ENCODE measurements at places on chromosomes 5 and 9.

- DNase-seq = no peak
Observed at GRCh38 chr9:33446240-33446945, 1.0 kb downstream of the AQP3 start.

DNA sequence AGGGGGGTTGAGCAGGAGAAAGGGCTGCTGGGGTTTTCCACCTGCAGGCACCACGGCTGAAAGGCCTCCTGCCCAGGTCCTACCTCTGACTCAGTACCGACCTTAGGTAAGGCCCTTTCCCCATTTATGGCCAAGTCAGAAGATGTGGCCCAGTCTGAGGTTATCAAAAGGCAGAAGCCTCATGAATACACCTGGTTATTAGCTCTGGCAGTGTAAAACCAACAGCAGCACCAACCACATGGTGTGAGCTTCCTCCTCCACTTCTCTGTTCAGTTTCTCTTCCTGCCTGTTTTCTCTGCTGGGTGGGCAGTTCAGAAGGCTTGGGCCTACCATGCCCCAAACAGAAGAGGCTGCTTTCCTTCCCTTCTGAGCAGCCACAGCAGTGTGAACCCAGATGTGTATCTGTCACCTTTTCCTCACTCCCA lies 86.9 kb downstream of the UGCG start:
- DNase-seq = no peak

DNA sequence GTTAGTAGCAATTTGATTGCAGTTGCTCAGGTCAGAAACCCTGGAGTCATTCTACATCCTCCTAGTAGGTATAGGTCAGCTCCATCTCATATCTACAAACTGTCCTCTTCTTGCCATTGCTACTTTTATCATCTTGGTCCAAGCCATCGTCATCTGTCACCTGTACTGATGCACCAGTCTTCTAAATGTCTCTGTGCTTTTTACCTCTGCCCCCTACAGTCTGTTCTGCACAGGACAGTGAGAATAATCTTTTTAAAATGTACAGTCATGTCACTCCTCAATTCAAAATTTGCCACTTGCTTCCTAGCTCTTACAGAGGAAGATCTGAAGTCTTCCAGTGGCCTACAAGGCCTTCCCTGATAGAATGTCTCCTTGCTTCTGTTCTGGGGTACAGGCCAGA lies 6.8 kb downstream of the NNT start:
- DNase-seq = no peak

DNA sequence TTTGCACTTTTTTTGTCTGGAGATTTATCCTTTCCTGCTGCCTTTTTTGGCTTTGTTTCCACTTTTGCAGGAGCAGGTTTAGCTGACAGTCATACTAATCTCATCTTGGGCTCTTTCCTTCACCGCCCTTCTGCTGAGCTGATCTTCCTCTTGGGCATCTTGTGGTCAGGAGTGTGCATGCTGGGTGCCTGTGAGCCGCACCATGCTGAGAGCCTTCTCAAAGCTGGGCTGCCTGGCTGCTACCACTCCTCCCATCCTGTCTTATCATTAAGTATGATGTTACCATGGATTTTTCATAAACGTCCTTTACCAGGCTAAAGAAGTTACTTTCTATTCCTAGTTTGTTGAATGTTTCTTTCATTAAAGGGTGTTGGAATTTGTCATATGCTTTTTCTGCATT lies 49.5 kb upstream of the MCCC2 start:
- no peak for DNase-seq

GRCh38 chr9:84655447-84655846 lies 14.1 kb upstream of the NTRK2 start:
- DNase-seq = no peak

DNA sequence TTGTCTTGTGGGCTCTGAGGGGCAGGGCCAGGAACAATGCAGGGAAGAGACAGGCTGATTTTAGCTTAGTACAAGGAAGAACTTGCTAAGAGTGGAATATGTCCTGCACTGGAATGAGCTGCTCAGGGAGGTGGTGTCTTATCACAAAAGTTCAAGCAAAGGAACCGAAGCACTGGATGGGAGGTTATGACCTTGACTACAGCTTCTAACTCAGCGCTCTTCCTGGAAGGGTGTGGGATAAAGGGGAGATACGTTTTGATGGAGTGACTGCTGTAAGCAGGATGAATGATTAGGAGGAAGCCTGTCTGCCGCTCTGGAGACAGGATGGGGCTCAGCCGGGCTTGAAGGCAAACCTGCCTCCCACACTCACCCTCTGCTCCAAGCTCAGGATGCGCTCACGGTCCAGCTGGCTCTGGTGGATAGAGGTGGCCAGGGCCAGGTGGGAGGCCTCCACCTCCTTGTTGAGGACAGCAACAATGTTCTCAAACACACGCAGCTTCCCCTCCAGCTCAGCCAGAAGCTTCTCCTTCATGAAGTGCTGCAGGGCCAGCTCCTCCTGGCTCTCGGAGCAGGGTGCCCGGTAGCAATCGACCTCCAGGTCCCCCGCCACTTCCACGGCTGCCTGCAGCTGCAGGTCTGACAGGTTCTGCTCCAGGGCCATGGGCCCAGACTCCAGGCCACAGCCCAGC lies 13.5 kb downstream of the TRAF1 start:
- DNase-seq = no peak

GRCh38 chr5:164959761-164960160 lies 1454.3 kb downstream of the MAT2B start:
- no peak for DNase-seq

- no peak for DNase-seq
Observed at GRCh38 chr9:14372437-14373335, 58.7 kb upstream of the NFIB start.

GRCh38 chr5:159049844-159050315 lies 49.8 kb downstream of the EBF1 start:
- peak; percentile 35 for DNase-seq

- DNase-seq = peak; percentile 79
Observed at GRCh38 chr9:127199001-127199791, 65.4 kb upstream of the GARNL3 start.

DNA sequence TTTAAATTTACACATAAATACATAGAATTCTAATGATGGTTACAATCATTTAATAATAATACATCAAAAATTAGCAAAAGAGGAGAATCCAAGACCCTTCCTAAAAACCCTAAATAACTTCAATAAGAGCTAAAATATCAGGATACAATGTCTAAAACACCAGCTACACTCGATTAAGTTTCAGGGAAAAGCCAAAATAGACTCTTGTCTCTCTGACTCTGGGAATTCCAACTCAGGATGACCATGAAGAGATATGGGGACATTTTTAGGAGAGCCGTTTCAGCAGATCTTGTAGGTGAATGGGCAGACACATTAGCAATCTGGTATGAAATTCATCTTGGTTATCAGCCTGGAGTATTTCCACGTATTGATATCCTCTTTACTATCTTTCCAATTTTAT lies 193.3 kb upstream of the NR3C1 start:
- no peak for DNase-seq

DNA sequence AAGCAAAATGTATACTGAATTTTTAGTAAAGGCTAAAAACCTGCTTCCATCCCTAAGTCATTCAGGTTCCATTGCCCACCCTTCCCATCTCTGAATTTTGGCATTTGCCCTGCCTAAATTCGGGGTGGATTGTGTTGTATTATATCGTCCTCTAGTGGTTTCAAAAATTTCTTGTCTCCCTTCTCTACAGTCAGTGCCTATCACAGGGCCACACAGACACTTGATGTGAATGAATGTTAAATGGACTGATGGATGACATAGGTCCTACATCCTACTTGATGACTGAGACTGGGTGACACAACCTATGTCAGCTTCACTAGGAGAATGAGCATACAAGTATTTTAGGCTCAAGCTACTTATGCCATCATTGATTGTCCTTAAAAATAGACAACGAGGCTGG lies 45.6 kb upstream of the SLC30A5 start:
- DNase-seq = peak; percentile 48

All from midbrain (tissue), 1 donor.